ENCODE measurements at places on chromosomes 1 and 21. TPM values are rescaled to one million over a fixed set of nuclear protein-coding genes. Genes with fewer than 3 reads are reported as not detected.

DNA sequence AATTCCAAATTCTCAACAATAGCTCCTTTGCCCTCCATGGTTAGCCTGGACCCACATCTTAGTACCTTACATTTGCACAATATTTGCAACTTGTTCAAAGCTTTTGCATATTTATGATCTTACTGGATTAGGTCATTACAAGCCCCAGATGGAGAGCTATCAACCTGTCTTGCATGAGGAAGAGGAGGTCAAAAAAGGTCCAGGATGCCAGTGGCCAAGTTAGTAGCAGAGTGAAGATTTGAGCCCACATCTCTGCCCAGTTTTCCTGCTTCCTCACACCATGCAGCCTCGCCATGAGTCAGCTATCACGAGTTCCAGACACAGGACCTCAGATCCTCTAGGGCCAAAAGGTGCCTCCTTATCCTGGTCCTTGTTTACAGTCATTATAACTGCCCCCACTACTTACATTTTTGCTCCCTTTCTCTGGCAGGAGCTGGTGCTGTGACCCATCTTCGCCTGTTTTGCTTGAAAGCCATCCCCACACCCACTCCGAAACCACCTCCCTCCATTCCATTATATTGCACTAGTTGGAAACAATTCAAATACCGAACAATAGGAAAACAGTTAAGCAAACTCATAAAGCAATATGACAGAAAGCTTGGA, 5.0 kb upstream of the AHCYL1 start:
- H3K27me3 ChIP-seq: no peaks in the 10 kb centered on the region
- no peak for DNase-seq
- peak overlapping the region; percentile 31 for H3K27ac ChIP-seq
- H3K36me3 ChIP-seq: no peaks in the 10 kb centered on the region
- H3K4me3 ChIP-seq: no peak overlapping the region
- peaks cover 17% of the 10 kb centered on the region for H3K4me1 ChIP-seq

DNA sequence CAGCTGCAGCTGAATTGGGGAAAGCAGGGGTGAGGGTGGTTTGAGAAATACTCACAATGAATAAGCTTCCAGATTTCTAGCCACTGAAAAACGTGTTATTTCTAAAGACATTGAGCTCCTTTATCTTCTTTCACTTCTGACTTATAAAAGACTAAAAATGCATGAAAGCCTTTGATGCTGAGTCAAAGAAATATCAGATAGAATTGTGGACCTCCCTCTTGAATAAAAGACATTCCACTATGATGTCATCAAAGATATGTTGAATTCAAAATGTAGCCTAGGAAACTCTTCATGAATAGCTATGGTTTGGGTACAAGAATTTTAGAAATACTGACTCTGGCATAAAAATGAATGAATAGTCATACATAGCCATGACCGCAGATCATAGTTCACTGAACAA, 44.7 kb upstream of the COL24A1 start:
- H3K4me1 ChIP-seq: no peaks in the 10 kb centered on the region
- H3K36me3 ChIP-seq: no peaks in the 10 kb centered on the region
- DNase-seq: no peak
- H3K27ac ChIP-seq: no peak overlapping the region
- no peaks in the 10 kb centered on the region for H3K27me3 ChIP-seq

GRCh38 chr1:238346340-238346739, 455.6 kb upstream of the ZP4 start:
- H3K27me3 ChIP-seq: no peaks in the 10 kb centered on the region
- H3K36me3 ChIP-seq: no peaks in the 10 kb centered on the region
- H3K27ac ChIP-seq: no peak overlapping the region
- no peak overlapping the region for H3K4me3 ChIP-seq
- H3K4me1 ChIP-seq: no peaks in the 10 kb centered on the region

DNA sequence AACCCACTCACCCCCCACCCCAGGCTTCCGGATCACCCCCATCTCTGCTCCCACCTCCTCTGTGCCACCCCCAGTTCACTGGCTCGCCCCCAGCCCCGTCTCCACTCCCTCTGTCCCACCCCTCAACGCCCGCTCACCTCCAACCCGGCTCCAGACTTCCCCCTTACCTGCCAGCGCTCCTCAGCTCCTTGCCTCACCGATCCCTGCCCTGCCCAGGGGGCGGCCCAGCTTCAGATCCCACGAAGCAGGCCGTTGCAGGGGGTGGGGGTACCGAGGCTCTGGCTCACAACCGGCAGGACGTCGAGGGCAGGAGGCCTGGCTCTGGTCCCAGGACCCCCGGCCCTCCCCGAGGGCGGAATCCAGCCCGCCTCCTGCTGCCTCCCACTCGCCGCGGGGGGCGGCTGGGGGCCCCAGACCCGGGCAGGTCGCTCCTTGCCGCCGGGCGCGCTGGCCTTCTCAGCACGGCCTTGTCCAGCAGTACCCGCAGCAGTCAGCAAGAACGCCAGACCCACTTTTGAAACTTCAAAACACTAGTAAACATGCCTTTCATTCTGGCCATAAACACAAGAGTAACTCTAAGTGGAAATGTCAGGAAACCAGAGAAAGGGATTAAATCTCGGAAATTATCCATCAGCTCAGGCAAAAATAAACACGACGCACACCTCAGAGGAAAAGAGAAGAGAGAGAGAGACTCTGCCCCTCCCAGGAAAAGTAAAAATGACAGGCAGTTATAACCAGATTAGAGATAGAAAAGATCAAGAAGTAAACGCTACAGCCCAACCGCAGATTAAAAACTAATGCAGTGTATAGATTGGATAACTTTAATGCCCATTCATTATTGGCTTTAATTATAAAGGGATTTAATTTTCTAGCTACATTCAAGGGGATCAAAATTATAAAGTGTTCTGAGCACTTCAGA, 1.0 kb upstream of the FAM89A start:
- no peak for DNase-seq
- peak overlapping the region; percentile 30 for H3K27ac ChIP-seq
- no peaks in the 10 kb centered on the region for H3K27me3 ChIP-seq
- peaks cover 17% of the 10 kb centered on the region for H3K4me1 ChIP-seq
- no peaks in the 10 kb centered on the region for H3K36me3 ChIP-seq

DNA sequence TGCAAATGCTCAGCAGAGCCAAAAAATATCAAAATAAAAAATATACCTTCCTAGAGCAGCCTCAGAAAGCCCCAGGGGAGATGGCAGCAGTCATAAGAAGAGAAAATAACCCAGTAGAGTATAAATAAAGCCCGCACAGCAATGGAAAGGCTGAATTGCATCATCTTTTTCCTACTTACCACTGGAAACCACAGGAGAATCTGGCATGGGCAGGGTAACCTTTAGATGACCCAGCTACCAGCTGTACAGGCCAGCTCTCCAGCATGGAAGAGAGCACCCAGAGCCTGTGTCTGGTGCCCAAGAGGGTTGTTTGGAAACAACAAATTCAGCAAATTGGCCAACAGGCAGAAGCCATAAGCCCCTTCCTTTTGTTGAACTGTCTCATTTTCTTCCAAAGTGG, 253.1 kb downstream of the OMA1 start:
- H3K36me3 ChIP-seq: no peaks in the 10 kb centered on the region
- H3K4me3 ChIP-seq: no peak overlapping the region
- no peak for DNase-seq
- H3K27me3 ChIP-seq: no peaks in the 10 kb centered on the region
- H3K27ac ChIP-seq: no peak overlapping the region
- H3K4me1 ChIP-seq: no peaks in the 10 kb centered on the region

- H3K27me3 ChIP-seq: no peaks in the 10 kb centered on the region
- H3K27ac ChIP-seq: no peak overlapping the region
- no peak for DNase-seq
- no peaks in the 10 kb centered on the region for H3K4me1 ChIP-seq
- no peak overlapping the region for H3K4me3 ChIP-seq
- H3K36me3 ChIP-seq: no peaks in the 10 kb centered on the region
Observed at GRCh38 chr1:7011826-7012225, 226.6 kb downstream of the CAMTA1 start.

DNA sequence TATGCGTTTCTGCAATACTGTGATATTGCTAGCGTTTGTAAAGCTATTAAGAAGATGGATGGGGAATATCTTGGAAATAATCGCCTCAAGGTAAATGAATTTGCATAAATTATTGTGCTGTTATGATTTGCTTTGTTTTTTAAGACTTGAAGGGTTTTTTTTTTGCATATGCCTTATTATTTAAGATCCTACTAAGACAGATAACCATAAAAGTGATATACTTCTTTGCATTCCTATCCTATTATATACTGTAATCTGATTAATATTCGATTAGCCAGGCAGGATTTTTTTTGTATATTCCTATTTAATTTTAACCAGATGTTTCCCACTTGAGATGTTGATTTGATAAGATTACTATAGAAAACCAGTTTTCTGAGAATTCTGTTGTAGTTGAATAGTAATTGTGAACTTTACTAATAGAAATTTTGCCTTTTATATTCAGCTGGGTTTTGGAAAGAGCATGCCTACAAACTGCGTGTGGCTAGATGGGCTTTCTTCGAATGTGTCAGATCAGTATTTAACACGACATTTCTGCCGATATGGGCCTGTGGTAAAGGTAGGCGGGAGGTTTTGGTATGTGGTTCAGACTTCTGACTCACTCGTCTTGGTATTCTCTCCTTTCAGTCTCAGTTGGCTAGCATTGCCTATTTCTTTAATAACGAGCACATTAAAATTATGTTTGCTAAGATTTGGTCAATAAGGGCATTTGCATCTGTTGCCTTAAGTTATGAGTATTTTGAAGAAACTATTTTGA, 56.8 kb downstream of the ZBTB17 start:
- H3K4me3 ChIP-seq: no peak overlapping the region
- peaks cover 4% of the 10 kb centered on the region for H3K4me1 ChIP-seq
- DNase-seq: peak; percentile 10
- H3K36me3 ChIP-seq: no peaks in the 10 kb centered on the region
- no peak overlapping the region for H3K27ac ChIP-seq

- no peak for DNase-seq
- H3K4me3 ChIP-seq: no peak overlapping the region
- H3K27ac ChIP-seq: no peak overlapping the region
- no peaks in the 10 kb centered on the region for H3K27me3 ChIP-seq
- H3K36me3 ChIP-seq: no peaks in the 10 kb centered on the region
- H3K4me1 ChIP-seq: no peaks in the 10 kb centered on the region
Observed at GRCh38 chr1:30523055-30524020, 200.0 kb downstream of the MATN1 start.

- no peak overlapping the region for H3K27ac ChIP-seq
- H3K4me3 ChIP-seq: no peak overlapping the region
- no peak for DNase-seq
- H3K36me3 ChIP-seq: no peaks in the 10 kb centered on the region
Observed at GRCh38 chr1:221164951-221165838, 286.0 kb downstream of the HLX start.

DNA sequence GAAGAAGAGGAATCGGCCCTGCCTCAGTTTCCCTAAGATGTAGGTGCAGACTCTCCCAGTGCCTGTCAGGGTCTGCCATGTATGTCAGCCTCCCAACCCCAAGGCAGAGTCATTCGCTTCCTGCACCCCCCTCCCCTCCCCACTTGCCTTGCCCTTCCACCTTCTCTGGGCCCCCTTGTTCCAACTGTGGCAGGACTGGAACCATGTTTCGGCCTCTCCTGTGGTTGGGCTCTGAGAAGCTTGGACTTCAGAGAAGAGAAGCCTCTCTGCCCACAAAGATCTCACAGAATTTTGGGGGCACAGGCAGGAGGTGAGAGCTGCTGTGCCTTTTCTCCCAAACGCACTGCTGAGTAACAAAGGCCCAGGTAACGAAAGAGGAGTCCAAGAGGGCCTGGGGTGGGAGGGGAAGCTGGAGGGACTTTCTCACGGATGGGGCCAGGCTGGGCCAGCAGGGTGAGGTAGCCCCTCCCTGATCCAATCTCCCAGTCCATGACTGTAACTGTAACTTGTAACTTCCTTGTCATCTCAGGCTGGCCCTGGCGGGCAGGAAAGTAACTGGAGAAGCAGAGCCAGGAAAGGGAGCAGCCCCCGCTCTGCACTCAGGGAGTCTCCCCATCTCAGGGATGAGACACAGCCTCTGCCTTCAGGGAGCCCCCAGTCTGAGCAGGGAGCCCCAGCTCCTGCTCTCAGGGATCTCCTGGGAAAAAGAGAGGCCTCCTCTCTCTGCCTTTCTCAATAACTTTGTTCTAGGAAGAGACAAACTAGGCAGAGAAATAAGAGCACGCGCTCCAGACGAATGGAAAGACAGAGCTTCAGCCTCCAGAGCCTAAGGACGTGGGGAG, 11.3 kb downstream of the CRABP2 start:
- no peak overlapping the region for H3K4me3 ChIP-seq
- no peak for DNase-seq
- H3K36me3 ChIP-seq: no peaks in the 10 kb centered on the region
- H3K4me1 ChIP-seq: peaks cover 3% of the 10 kb centered on the region

DNA sequence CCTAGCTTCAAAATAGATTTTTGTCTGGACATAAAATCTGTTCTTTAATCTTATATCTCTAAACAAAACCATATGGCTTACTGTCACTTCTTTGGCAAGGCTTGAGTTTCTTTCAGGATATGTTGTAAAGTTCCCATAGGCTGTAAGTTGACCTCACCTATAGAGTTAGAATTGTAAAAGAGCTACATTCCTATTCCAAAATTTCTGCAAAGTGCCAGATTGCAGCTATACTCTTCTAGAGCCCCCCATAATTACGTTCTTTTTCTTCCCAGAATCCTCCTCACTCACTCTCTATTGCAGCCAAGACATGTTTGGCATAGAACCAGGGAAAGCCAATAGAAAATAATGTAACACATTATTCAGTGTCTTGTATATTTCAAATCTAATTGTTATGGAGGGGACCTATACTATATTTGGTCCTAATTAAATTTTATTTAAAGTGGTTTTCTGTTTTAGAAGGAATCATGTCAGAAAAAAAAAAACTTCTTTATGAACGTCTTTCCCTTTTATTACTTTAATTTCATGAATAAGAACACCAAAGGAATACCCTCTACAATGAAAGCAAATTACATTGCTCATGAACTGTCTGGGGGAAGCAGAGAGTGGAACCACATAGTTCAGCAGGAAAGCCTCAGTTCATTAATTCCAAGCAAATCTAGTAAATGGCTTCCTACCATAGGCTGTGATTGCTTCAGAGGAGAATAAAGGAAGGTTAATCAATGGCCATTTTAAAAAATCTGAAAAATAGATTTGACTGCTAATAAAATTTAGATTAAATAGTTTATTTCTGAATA, 22.3 kb downstream of the CTTNBP2NL start:
- no peak overlapping the region for H3K4me3 ChIP-seq
- H3K27ac ChIP-seq: no peak overlapping the region
- DNase-seq: no peak
- H3K27me3 ChIP-seq: no peaks in the 10 kb centered on the region

- no peak overlapping the region for H3K4me3 ChIP-seq
- no peak for DNase-seq
- no peak overlapping the region for H3K27ac ChIP-seq
- no peaks in the 10 kb centered on the region for H3K27me3 ChIP-seq
- no peaks in the 10 kb centered on the region for H3K36me3 ChIP-seq
Observed at GRCh38 chr1:186806477-186806876, 22.3 kb upstream of the PLA2G4A start.

MYOC gene
- 3.3 TPM for total RNA-seq

MIXL1 gene
- total RNA-seq: not detected

ADGRB2 gene
- 19.4 TPM for total RNA-seq

HES3 gene
- total RNA-seq: not detected

PLXNA2 gene
- 62.2 TPM for total RNA-seq

TFF1 gene
- 103 TPM for total RNA-seq

C4BPB gene
- total RNA-seq: 8.6 TPM

KCNJ15 gene
- total RNA-seq: not detected

All from Peyer's patch (tissue), 4 donors.